Dermis blood vessel endothelial cell (primary cell): ENCODE measurements at places on chromosomes 7 and 10.

- peak; percentile 80 for DNase-seq
These were observed 4.9 kb upstream of the SCD start for GRCh38 chr10:100341953-100342626.

DNA sequence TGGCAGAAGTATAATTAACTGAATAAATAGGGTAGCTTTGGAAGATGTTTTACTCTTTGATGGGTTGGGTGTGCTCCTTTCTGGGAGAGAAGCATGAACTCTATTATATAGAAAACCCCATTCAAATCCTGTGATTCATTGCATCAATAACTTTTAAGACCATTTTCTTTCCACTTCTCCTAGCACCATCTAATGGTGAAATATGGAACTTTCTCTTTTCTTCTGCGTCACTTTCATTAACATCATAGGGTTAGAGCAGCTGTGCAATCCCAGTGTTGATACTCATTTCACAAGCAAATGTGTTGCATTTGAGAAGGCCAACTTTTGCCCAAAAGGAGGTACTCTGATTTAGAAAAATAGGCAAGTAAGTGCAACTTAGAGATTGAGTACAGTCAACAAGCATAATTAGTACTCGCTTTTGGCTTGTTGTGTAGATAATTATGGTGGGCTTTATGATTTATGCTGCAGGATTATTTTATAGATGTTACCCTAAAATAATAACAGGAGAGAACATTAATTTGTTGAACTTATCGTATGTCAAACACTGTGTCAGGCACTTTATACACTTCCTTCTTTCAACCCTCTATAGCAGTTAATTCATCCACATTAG lies 92.9 kb downstream of the CPED1 start:
- peak; percentile 78 for DNase-seq

DNA sequence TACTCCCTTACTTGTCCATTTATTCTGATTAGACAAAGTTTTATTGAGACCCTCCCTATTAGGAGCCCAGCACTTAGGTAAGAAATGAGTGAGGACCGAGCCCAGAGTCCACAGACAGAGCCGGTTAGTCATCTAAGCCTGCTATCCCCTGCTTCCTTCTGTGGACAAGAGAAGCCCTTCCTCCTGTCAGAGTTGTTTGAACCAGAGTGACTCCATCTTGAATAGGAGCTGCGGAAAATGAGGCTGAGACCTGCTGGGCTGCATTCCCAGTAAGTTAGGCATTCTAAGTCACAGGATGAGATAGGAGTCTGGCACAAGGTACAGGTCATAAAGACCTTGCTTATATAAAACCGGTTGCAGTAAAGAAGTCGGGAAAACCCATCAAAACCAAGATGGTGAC lies 109.1 kb downstream of the CPXM2 start:
- no peak for DNase-seq

DNA sequence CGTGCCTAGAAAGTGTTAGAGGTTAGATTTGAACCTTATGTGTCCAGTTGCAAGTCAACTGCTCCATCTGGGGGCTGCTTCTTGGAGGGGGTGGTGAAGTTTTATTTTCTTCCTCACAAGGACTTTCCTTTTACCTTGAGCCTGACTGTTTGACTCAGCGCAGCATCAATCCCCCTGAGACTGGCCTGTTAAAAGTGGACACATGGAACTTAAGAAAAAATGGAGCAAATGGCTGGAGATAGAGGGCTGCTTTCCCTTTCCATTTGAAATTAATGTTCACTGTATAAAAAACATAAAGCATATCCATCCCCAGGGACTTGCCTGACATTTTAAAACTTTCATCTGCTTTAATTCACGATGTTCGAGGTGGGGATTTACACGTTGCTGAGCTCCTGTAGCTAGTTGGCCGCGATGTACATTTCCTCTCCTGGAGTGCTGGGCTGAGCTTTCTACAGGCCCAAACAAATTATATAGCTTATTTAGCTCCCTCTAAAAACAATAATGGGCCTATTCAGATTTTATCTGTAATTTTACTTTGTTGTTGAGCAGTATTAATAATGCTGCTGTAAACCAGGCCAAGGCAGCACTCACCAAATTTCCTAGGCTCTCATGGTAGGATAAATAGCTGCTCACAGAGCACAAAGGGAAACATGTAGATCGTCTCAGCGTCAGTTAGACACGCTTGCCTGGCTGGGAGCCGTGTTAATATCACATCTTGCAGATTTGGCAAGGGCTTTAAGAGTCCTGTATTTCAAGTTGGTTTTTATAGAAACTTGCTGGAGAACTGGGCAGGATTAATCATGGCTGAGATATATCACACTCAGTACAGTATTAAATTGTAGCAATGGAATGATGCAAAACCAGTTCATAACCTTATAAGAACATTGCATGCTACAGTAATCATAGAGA lies 251.5 kb downstream of the LRMDA start:
- no peak for DNase-seq

- peak; percentile 12 for DNase-seq
These were observed 130.8 kb downstream of the CUL2 start for GRCh38 chr10:34959321-34959720.

GRCh38 chr7:29077854-29078253 lies 68.5 kb downstream of the CPVL start:
- DNase-seq = no peak

GRCh38 chr10:22623633-22624253 lies 90.6 kb downstream of the PIP4K2A start:
- DNase-seq = no peak

DNA sequence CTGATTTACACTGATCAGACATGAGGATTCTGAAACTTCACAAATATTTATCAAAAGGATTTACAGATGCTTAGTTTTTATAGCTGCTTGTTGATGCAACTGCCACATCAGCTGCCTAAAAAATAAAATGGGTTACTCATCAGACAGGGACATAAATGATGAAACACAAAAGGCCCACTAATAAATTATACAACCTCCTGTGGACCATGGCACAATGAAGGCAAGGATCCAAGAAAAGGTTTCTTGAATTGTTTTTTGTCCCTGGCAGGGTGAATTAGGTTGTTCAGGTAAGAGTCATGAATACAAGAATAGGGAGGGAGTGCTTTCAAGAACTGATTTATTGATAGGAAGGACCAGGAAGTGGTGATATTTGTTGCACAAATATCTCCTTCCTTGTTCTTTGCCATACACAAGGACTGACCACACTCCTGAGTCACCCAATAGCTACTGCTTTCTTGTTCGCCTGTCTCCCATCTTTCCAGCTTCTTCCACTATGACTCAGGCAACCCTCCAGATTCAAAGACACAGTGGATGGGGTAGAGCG lies 234.5 kb downstream of the AHR start:
- peak; percentile 29 for DNase-seq

- DNase-seq = no peak
These were observed 18.9 kb downstream of the XPNPEP1 start for GRCh38 chr10:109904397-109904796.

- peak; percentile 84 for DNase-seq
These were observed 172.6 kb downstream of the FAM107B start for GRCh38 chr10:14601872-14602725.

- DNase-seq = no peak
These were observed 171.5 kb downstream of the CCSER2 start for GRCh38 chr10:84499846-84500245.

DNA sequence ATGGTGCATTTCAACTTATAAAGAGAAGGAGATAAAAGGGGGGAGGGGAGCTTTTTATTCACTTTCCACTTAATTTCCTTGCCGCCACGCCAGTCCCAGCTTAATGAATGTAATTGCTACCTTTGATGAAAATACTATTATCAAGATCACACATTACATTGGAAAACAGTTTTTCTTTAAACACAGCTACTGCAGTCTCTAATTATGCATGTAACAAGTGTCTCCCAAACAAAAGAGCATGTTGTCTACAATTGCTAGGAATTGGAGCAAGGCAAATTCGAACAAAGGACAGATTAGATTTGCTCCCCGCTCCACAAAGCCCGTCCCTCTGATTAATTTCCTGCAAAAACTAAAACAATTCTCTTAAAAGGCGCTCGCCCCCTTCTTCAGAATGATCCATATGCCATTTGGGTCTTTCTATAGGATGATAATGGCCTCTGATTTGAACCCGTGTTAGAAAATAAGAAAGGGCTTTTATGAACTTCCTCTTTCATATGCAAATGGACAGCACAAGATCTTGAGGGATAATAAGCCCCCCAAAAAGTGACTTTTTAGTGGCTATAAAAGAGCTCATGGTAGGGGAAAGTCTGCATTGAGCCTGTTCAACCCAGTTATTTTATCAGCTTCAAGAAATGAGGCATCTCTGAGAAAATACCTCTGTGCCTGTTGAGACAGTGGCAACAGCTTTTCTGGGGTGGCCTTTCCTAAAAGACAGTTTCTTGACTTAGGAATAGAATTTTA lies 60.6 kb downstream of the ACADSB start:
- no peak for DNase-seq

DNA sequence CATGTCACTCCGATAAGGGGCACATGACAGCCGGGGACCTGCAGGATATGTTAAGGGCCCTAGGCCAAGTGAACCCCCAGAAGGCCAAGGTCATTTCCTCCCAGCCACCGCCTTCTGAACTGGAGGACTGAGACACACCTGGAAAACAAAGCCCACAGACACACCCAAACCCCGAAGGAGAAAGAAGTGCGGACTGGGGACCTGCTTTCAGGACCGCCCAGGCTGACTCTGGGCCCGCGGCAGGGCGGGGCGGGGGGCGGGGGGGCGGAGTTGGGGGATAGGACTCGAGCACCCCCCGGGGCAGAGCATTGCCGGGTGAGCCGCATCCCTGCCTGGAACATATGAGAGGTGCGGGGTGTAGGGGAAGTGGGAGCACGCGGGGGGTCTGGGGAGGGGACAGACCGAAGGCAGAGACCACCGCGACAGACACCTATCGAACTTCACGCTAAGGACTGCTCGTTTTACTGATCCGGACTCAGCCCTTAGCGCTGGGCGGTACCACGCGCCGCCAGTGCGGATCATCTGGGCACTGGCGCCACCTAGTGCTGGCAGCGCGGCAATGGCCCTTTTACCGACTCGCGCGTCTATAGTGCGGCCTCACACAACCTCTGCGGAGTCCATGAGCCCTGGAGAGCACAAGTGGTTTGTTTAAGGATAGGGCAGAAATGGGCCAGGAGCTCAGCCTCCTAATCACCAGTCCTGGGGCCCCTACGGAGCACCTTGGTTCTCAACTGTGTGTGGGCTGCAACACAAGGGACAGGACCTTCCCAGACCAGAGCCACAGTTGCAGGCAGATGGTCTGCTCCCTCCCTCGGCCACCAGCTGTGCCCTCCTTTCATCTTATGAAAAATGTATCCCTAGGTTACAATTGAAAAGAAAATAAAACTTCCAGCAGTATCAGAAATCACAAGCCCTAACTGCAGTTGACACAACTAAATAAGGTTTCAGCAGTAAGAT lies 157.6 kb downstream of the HERPUD2 start:
- DNase-seq = peak; percentile 84

DNA sequence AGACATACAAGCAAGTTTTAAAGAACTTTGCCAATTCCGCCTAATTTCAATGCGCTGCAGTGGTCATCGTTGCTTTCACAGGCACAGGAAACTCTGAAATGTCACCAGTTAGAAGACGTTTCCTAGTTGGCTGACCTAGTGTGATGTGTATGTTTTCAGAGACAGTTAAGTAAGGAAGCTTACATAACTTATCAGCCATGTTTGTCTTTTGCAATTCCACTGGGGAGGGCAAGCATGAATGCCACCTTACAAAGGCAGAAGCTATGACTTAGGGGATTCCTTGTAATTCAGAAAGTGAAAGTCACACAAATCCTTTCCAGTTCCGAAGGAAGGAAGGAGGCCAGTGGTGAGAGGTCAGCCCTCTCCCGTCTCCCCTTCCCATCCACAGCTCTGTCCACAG lies 15.0 kb upstream of the NPS start:
- DNase-seq = no peak

DNA sequence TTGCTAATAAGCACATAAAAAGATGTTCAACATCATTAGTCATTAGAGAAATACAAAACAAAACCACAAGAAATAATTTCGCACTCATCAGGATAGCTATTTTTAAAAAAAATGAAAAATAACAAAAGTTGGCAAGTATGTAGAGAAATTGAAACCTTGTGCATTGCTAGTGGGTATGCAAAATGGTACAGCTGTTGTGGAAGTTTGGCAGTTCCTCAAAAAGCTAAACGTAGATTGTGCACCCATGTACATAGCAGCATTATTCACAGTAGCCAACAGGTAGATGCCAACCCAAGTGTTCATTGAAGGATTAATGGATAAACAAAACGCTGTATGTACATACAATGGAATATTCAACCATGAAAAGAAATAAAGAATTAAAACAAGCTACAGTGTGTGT lies 35.3 kb upstream of the STARD3NL start:
- DNase-seq = no peak

DNA sequence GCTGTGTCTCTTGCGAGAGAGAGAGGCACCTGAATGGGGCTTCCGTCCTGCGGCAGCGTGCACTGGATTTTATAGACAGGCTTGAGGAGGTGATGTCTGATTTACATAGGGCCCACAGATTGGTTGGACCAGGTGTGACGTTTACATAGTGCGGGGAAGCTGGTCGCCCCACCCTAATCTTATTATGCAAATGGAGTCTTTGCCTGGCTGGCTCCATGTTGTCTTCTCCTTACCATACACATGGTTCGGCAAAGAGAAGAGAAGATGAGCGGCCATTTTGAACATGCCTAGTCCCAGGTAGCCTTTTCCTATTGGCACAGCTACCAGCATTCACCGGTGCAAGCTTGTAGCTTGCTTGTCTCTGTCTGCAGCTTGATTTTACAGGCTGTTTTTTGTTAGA lies 238.5 kb upstream of the GALNT17 start:
- no peak for DNase-seq

DNA sequence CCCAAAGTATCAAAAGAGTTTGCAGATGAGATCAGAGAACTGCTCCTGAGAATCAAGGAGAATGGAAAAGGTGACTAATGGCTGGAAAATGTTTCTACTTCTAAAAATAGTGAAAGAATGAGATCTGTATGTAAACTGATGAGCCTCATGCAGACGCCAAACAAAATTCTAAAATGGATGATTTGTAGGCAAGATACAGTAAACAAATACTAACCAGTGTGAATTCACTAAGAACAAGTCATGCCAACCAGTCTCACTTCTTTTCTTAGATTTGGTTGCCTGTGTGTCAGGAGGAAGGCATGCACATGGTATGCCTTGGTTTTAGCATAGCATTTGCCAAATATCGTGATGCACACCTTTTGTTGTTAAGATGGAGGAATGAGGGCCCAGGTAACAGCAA lies 94.9 kb upstream of the PIK3CG start:
- DNase-seq = peak; percentile 87

GRCh38 chr10:124592736-124593430 lies 131.3 kb downstream of the LHPP start:
- no peak for DNase-seq

- DNase-seq = peak; percentile 44
These were observed 864 bp downstream of the CDCA7L start for GRCh38 chr7:21944616-21945453.

GRCh38 chr7:41750661-41751540 lies 48.0 kb upstream of the INHBA start:
- DNase-seq = no peak

GRCh38 chr10:43700306-43700705 lies 51.6 kb upstream of the ZNF32 start:
- no peak for DNase-seq

DNA sequence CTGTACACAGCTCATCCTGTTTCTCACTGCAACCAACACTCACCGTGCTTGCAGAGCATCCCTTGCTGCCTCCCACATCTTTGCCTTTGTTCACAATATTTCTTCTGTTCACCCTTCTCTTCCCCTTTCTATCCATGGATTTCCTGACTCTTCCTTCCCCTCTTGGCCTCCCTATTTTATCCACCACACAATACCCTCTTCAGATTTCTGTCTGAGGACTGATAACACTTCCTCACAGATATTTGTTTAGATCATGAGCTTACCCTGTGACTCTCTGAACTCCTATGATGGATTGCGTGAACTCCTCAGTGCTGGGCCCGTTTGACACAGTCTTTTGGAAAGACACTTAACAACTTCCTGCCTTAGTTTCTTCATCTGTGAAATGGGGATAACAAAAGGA lies 62.8 kb upstream of the GPR158 start:
- DNase-seq = no peak
